Occipital lobe (tissue), 3 donors: ENCODE measurements at places on chromosomes 11 and 22. TPM values are rescaled to one million over a fixed set of nuclear protein-coding genes. Genes with fewer than 3 reads are reported as not detected.

The VPS51 gene
- total RNA-seq, result 215 TPM

The FADS3 gene
- 34.0 TPM for total RNA-seq

The DENND5A gene
- 137 TPM for total RNA-seq

The SMIM35 gene
- not detected for total RNA-seq

- no peak for DNase-seq
These were observed 19.8 kb downstream of the MMP27 start for GRCh38 chr11:102685754-102686153.

DNA sequence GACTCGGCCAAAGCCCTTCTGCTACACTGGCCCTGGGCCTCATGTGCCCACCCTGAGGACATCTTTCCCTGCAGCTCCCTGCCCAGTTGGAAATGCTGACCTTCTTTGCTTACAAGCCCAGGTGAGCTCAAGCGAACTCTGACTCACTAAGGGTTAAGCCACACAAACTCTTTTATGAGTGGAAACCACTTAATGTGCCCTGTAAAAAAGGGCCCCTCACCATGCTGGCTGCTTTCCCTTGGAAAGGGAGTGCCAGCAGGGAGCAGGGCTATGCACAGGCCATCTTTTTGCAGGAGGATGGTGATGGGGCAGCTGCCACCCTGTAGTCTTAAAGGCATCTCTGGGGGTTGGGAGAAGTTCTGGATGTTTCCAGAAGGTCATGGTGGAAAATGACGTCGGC, 18.7 kb downstream of the EHF start:
- DNase-seq, result no peak

GRCh38 chr11:64751136-64751535, 7.2 kb upstream of the RASGRP2 start:
- no peak for DNase-seq

GRCh38 chr22:24160546-24160945, 20.7 kb upstream of the SUSD2 start:
- no peak for DNase-seq

- no peak for DNase-seq
These were observed 137.1 kb downstream of the ARHGAP42 start for GRCh38 chr11:100824041-100824809.

DNA sequence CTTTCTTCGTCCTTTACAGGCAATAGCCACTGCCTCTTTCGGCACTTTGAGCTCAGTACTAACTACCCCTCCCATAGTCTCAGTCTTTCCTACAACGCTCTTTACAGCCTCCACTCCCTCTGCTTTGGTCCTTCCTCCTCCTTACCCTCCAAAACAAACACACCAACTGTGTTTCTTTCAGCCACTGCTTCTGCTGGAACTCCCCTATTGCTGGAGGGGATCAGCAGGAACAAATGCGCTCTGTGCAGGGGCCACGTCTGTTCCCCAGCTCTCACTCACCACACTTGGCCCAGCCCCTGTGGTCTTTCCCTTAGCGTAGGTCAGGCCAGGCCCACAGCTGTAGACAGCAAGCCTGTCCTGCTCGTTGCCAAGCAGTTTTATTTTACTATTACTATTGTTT, 42.3 kb downstream of the PC start:
- DNase-seq, result no peak
